Eye (tissue), 1 donor: ENCODE measurements at places on chromosomes 2 and 18.

DNA sequence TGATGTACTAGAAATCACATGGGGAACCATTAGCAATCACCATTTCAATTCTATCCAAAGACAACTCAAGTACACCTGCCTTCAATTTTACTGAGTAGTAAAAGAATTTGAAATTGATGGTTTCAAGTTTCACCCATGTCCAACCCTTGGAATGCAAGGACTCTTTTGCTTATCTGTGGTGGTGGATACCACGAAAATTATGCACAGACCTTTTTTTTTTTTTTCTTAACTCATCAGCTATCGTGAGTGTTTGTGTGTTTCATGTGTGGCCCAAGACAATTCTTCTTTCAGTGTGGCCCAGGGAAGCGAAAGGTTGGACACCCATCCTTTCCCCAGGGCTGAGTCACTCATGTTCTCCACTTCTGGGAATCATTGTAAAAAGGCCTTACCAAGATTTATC lies 23.1 kb downstream of the ID2 start:
- no peak for DNase-seq

- DNase-seq, result no peak
Measured at GRCh38 chr2:128637481-128638155, 318.9 kb upstream of the HS6ST1 start.

DNA sequence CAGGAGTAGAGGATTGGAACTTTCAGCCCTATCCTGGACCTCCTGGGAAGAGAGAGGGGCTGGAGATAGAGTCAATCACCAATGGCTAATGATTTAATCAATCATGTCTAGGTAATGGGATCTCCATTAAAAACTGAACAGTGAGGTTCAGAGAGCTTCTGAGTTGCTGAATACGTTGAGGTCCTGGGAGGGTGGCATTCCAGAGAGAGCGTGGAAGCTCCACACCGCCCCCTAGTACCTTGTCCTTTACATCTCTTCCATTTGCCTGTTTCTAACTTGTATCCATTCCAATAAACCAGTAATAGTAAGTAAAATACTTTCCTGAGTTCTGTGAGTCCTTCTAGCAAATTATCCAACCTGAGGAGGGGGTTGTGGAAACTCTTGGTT lies 101.7 kb downstream of the B3GNT2 start:
- DNase-seq, result no peak

GRCh38 chr2:40434731-40435271 lies 17.1 kb downstream of the SLC8A1 start:
- no peak for DNase-seq

DNA sequence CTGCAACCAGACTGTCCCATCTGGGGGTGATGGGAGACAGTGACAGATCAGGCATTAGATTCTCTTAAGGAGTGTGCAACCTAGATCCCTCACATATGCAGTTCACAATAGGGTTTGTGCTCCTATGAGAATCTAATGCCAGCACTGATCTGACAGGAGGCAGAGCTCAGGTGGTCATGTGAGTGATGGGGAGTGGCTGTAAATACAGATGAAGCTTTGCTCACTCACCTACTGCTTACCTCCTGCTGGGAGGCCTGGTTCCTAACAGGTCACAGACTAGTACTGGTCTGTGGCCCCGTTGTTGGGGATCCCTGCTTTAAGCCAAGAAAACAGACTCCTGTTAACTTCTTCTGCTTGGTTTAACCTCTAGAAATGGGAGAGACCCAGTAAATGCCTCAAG lies 3.2 kb downstream of the CYP27A1 start:
- DNase-seq, result no peak

- DNase-seq, result no peak
Measured at GRCh38 chr2:232549655-232550353, 553 bp downstream of the TIGD1 start.

DNA sequence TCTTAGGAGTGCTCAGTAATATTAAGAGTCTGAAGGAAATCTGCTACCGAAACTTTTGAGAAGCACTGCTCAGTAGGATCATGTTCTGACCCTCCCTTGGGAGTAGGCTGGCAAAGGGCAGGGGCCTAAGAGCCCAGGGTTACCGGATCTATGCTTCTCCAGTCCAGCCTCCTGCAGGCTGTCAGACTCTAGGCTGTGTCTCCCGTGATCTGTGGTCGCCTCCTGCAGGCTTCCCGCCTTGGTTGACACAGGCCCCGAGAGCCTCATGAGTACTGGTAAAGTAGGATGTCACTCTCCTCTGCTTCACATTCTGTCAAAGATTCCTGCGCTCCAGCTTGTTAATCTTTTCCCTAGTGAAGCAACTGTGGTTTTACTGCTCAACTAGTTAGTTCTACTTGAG lies 647.8 kb upstream of the RAB6C start:
- DNase-seq, result no peak

DNA sequence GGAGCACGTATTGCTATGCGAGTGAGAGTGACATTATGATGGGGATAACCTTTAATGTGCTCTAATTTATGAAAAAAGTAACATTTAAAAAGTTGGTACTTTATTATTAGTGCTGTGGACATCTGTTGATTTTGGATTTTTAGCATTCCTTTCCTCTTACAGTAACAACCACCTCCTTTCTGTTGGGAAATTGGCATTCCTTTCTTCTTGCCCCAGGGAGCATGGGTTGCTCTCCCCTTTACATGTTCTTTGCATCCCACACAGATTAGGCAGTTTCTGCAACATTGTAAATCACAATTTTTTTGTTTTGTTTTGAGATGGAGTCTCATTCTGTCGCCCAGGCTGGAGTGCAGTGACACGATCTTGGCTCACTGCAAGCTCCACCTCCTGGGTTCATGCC lies 300.2 kb downstream of the LPIN1 start:
- no peak for DNase-seq

DNA sequence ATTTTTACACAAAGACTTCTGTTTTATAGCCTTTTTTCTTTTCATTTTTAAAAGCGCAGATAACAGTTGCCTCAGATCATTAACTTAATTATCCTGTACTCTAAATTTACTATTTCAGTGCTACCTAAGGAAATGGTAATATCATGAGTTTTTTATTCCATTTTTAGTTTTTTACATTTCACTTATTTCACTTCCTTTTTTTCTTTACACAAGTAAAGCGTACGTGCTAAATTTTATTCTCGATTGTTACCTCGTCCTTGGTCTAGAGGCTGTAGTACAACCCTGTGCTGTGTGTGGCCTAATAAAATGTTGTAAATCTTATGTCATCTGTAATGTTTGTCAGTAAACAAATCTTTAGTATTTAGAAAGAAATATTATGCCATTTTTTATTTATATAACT lies 49.2 kb downstream of the CRIM1 start:
- no peak for DNase-seq

GRCh38 chr18:62539284-62540165 lies 16.7 kb downstream of the ZCCHC2 start:
- DNase-seq, result no peak

DNA sequence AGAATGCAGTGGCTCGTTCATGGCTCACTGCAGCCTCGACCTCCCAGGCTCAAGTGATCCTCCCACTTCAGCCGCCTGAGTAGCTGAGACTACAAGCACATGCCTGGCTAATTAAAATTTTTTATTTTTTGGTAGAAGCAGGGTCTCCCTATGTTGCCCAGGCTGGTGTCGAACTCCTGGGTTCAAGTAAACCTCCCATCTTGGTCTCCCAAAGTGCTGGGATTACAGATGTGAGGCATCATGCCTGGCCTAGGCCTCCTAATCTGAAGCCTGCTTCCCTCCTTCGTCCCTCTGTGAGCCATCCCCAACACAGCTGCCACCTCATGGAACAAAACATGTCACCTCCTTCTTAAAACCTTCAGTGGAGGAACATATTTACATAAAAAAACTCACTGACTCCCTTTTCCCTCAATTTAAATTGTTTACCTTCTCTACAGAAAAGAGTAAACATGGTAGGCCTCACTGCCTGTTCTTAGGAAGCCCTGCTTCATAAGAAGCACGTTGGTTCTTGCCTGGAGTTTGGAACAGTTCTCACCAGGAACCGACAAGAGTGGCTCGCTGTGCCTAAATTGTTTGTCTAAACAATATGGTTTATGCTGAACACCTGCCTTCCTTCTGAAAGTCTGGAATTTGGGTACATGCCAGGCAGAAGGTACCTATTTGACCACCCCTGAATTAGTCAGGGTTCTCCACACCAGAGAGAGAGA lies 12.1 kb upstream of the RHOB start:
- no peak for DNase-seq

DNA sequence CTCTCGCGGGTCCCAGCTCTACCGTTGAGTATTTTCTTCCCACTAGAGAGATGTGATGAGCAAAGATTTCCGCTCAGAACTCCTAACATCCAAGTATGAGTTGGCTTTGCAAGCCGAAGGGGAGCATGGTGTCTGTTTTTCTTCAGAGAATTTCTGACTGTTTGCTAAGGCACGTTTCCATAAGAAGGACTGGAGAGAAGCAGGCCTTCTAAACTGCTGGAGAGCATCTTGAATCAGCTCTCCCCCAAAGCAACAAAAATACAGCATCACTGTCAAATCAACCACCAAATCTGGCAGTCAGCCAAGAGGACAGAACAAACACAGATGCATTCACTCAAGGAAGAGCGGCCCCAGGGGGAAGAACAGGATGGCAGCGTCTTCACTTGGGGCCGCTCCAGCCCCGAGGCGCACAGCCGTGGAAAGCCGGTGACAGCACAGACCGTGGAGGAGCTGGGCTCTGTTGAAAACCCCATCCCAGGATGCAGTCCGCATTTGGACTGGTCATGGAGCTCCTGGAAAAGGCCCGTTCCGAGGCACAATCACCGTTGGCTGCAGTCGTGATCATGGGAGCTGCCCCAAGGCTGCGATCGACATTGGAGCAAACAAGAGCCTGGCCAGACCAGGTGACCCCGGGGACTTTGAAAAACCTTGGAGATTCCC lies 101.4 kb downstream of the NFATC1 start:
- peak; percentile 79 for DNase-seq

DNA sequence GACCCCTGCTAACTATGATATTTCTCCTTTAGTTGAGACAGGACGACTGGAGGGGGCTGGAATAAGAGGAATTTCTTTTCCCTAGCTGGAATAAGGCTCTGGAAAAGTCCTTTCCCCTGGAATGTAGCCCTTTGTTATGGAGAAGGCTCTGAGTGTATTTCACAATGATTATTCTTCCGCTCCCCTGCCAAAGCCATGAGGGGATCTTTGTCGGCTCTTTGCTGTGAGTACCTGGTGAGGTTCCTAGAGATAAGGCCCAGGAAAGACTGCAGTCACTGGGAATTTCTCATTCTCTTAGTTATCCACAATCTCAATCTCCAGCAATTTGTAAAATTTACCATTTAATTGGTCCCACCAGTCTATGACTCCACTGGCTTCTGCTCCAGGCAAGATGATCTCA lies 340.2 kb upstream of the HNRNPA3 start:
- no peak for DNase-seq

DNA sequence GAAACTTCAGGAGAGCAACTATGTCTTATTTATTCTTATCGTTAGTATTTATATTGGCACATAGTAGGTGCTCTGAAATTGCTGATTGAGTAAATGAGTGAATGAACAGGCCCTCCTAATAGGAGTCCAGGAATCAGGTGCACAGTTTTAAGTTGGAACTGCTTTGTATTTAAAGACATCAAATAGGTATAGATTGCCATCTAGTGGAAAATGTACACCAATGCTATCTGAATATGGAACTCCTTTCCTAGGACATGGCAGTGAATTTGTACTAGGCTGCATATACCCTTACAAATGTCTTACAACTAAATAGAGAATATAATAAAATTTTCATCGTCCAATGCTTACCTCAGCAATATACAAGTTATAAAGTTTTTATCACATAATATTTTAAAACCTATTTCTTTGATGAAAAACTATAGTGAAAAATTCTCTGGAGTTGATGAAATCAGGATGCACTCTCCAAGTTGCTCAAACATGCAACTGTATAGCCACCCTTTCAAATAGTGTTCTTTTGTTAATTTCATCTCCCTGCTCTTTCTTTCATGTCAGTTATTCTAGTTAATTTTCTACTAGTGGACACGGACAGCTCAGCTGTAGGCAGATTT lies 318.9 kb upstream of the SYT4 start:
- peak; percentile 58 for DNase-seq

DNA sequence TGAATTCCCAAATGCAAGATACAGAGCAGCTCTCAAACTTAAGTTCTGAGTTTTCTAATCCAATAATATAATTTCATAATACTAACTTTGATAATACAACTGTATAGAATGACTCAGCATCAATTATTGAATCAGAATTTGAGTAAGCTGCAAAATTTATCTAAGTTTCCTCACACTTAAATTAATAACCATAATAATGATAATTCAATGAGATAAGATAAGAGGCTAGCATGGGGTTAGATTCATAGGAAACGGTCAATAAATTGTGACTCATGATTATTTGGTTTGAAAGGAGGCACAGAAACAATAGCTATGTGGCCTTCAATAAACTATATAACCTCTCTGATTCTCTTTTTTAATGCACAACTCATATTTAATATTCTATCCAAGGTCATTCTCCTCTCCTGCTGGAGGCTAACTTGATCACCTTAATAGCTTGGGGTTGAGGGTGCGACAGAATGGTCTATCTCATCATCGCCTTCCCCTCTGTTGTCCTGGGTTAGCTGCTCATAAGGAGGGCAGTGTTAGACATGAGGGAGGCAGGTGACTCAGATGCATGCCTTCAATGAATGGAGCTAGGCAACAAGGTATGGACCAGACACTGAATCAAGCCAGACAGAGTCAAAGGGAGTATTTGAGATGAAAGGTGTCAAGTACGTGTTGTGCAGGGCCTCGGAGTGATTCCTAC lies 36.2 kb upstream of the BMP10 start:
- DNase-seq, result no peak

DNA sequence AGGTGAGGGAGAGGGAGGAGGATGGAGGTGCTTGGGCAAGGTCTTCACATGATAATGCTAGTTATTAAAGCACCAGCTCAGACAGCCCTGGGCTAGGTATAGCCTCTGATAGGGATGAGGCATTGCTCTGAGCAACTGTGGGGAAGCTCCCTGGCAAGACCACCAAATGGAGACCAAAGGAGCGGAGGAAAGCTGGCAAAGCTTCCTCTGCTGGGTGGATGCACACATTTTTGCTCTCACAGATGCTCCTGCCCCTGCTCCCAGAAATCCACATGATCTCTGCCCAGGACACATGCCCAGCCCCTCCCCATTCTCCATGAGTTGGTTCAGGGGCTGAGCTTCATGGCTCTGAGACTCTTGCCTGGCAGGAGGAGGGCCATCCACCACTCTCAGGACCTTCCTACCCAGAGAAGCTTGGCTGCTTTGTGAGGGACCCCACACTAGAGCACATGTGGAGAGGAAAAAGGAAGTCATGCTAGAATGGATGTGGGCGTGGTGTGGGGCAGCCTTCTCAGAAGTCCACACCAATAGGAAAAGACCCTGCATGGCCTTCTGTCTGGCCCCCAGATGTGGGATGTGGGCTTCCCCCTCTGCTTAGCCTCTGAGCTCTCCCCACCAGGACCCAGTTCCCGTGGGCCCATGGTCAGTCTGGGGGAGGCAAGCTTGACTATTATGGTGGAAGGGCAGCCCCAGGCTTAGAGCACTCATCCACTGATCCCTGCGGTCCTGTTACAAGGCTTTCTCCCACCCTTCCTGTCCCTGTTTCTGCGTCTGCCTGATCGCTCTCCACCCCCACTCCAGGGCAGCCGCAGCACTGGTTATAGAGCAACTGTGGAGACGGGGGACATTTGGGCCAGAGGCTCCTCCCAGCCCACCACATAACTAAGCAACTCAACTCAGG lies 10.5 kb upstream of the CYP26B1 start:
- DNase-seq, result no peak
